NCI-H1105 treated with DMSO at 0.1 percent for 48 hours (cell line): ENCODE measurements at places on chromosomes 7 and 10.

- DNase-seq = no peak
These were observed 42.6 kb downstream of the CDK6 start for GRCh38 chr7:92793656-92794205.

GRCh38 chr7:113179313-113179712 lies 61.0 kb upstream of the SMIM30 start:
- no peak for DNase-seq

GRCh38 chr7:55569797-55570196 lies 2.5 kb downstream of the VOPP1 start:
- no peak for DNase-seq

- no peak for DNase-seq
These were observed 26.4 kb upstream of the ANKRD1 start for GRCh38 chr10:90947030-90947960.

- peak; percentile 67 for DNase-seq
These were observed 81.8 kb upstream of the FAM204A start for GRCh38 chr10:118423800-118424442.

DNA sequence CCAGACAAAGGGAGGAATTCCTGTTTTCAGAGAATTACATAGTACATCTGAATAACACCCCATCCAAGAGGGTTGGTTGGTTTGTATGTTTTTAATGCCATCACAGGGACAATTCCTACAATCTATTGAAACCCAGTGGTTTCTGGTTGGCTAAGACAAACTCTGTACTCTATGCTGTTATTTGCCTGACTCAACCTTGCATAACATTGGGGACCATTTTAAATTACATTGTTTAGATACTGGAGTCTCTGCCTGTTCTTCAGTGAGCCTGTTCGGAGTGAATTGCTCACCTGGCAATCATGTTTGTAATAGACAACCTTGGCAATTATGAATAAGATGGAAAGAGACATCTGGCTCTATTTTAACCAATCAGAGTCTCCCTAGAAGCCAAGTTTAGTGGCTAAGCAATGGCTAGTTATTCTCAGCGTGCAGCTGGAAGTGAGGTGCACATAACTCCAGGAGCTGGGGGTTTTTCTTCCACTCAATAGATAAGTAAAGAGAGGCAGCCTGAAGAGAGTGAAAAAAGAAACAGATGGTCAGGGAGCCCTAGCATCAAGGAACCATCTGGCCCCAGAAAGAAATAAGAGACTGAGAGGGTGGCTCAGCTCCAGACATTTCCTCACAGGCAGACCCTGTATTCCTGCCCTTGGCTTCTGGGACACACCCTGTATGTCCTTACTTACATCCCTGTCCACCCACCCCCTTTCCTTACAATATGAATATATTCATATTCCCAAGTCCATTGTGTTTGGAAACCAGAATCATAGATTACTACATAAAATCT lies 21.2 kb upstream of the SLC35G1 start:
- peak; percentile 20 for DNase-seq

DNA sequence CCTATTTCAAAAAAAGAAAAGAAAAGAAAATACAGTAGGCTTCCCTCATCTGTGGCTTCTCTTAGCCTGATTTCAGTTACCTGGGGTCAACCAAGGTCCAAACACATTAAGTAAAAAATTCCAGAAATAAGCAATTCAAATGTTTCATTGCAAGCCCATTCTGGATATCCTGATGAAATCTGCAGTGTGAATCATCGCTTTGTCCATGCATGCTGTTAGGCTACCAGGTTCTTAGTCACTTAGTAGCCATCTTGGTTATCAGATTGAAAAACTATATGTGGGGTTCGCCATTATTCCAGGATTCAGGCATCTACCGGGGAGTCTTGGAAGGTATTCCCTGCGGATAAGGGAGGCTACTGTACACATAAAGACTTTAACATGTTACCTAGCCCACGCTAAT lies 991 bp upstream of the FAM204A start:
- no peak for DNase-seq
